ENCODE measurements at places on chromosomes 6 and 20.

GRCh38 chr6:95589067-95589466, 11.7 kb downstream of the MANEA start:
- no peak for DNase-seq

GRCh38 chr6:88050140-88050818, 2.6 kb downstream of the SPACA1 start:
- DNase-seq, result no peak

DNA sequence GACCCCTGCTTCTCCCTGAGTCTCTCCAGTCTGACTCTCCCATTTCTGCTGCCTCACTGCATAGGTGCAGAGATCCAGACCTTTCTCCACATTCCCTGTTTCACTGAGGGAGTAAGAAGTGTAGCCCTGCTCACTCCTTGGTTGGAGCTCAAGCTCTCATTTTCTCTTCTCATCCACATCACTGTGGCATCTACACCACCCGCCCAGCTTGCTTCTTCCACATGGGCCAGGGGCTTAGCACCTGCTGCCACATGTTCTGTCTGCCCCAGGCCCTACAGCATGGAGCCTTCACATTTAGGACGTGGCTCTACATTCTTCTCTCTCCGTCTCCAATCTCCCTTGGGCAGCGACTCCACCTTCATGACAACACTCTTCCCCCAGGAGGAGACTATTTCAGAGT, 8.5 kb upstream of the GSTA5 start:
- no peak for DNase-seq

DNA sequence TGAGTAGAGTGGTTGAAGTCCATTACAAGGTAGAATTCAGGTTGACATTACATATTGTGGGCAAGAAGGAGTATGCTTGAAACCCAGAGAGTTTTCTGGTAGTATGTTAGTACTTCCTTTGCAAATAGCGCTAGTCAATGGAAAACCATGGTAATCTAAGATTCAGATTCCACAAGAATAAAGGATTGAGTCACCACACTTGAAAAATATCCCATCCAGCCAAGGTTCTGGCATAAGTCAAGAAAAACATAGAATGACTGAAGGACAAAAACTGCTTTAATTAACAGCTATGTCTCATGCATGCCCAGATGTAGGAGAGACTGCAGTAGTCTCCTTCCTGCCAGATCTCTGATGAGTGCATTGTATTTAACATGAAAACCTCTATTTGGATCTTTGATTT, 469.8 kb downstream of the BMP2 start:
- DNase-seq, result no peak

DNA sequence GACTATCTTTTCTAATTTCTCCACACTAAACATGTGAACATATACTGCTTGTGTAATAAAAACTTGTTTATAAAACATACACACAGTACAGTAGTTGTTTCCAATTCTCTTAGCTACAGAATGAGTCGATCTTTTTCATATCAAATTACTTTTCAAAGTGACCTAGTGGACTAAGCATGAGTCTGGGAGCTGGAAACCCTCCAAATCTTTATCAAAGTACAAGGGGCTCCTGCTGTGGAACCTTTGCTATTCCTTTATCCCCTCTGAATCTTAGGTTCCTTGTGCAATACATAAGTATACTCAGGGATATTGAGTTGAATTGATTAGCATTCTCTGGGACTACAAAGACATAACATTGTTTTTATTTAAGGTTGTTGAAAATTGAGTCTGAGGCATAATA, 48.7 kb upstream of the TAB2 start:
- DNase-seq, result no peak

- DNase-seq, result no peak
Observed at GRCh38 chr20:34567892-34568865, 9.7 kb downstream of the MAP1LC3A start.

DNA sequence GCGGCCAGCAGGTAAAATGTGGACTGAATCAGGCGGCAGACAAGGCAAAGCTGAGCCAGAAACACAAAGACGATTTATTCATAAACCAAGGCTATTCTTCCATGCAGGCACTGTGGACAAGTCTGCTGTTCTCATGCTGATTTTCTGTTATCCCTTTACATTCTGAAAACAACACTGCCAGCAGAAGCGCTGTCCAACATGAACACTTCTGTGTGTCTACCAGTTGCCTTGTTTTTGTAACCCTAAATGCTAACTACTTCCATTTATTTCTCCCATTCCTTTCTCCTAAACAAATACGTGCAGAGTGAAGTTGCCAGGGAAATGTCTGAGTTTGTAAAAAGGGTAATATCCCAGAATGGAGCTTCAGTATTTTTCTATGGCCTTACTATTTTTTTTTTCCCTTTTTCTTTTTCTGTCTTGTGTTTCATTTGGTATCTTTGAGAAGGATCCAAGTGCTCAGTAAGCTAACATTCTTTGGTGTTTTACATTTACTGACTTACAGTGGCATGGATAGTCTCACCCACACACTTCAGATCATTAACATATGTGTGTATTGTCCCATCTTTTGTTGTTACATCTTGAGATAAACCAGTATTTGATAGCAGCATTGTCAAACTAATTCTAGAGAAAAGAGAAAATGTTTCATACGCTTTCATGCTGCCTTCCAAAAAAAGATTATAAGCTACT, 1308.9 kb upstream of the MAP3K7 start:
- no peak for DNase-seq

- DNase-seq, result no peak
Observed at GRCh38 chr6:109024784-109025183, 69.9 kb downstream of the SESN1 start.

GRCh38 chr6:165637586-165637985, 25.5 kb downstream of the PDE10A start:
- no peak for DNase-seq

GRCh38 chr20:39048000-39048696, 86.0 kb downstream of the DHX35 start:
- peak; percentile 84 for DNase-seq

GRCh38 chr6:144156338-144156737, 6.0 kb downstream of the STX11 start:
- no peak for DNase-seq

- DNase-seq, result no peak
Observed at GRCh38 chr6:143262859-143263258, 187.6 kb downstream of the ADAT2 start.

DNA sequence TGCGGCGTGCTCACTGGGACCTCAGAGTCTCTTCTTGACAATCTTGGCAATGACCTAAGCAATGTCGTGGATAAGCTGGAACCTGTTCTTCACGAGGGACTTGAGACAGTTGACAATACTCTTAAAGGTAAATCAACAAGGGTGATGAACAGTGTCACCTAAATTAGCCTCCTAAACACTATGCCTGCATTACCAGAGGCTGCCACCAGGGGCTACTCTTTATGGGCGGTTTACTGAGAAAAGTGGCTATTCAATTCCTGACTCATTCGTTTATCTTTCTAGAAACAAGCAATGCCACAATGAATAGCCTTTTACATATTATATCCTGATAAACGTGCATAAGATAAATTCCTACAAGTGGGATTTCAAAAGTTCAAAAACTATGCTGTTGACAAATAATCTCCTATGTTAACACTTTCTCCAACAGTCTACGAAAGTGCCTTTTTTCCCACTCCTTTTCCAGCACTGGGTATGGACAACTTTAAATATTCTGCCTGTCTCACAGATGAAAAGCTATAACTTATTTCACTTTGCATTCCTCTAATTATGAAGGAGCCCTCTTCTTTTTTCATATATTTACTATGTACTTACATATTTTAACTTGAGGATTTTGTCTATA, 1.3 kb downstream of the BPIFA2 start:
- DNase-seq, result no peak

GRCh38 chr6:89037141-89037900, 43.2 kb upstream of the PNRC1 start:
- DNase-seq, result no peak

GRCh38 chr6:42434237-42434636, 17.5 kb downstream of the TRERF1 start:
- DNase-seq, result no peak
